ENCODE measurements at places on chromosomes 13 and 19.

DNA sequence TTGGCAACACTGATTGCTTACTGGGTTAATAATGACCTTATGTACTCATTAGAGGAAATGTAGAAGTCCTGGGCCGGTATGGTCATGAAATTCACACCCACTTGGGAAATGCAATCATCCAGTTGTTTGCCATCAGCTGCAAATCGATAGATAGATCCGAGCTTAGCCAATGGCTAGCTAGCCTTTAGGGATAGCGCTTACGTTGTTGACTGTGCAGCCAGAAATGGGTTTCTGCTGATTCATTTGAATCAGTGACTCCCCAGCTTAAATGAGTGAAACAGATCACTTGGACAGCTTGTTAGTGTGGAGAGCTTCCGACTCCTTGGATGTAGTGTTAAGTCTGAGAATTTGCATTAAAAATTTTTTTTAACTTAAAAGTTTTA, 11.8 kb downstream of the IL17D start:
- DNase-seq = no peak

GRCh38 chr19:28990522-28990921, 222.4 kb downstream of the UQCRFS1 start:
- no peak for DNase-seq

GRCh38 chr19:19006213-19006612, 27.1 kb downstream of the SUGP2 start:
- DNase-seq = no peak

GRCh38 chr13:32415019-32415418, 12.9 kb downstream of the N4BP2L1 start:
- peak; percentile 2 for DNase-seq

DNA sequence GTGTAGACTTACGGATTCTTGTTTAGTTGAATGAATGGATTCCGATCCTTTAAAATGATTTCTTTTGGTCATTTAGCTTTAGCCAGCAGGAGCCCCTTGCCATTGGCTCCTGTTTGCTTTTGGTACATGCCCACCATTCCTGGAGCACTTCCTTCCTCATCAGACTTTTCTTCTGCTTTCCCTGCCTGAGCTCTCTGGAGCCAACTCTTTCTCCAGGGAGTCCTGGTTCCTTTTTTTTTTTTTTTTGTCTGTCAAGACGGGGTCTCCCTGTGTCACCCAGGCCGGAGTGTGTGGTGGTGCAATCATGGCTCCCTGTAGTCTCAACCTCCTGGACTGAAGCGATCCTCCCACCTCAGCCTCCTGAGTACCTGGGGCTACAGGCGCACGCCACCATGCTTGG, 37.8 kb downstream of the SMARCA4 start:
- DNase-seq = peak; percentile 23

DNA sequence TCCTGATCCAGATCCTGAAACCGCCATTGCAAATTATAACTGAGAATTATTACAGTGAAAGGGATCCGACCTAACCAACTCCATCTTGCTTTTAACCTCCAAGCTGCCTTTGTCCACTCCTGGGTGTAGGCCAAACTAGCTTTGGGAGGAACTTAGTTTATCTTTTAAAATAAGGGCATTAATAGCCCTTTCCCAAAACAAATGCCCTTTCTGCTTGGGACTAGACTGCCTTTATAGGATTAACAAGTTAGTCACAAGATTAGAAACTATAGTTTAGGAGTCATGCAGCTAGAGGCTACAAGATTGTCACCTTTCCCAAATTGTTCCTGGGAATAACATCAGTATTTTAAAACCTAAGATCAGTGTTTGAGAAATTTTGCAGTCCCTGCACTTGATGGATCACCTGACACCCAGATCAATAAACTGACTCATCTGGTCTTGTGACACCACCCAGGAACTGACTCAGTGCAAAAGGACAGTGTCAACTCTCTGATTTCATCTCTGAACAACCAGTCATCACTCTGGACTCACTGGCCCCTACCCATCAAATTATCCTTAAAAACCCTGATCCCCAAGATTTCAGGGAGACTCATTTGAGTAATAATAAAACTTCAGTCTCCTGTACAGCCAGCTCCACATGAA, 4.1 kb upstream of the ZNF841 start:
- no peak for DNase-seq

- DNase-seq = no peak
Measured at GRCh38 chr13:80560609-80561008, 219.7 kb upstream of the SPRY2 start.

DNA sequence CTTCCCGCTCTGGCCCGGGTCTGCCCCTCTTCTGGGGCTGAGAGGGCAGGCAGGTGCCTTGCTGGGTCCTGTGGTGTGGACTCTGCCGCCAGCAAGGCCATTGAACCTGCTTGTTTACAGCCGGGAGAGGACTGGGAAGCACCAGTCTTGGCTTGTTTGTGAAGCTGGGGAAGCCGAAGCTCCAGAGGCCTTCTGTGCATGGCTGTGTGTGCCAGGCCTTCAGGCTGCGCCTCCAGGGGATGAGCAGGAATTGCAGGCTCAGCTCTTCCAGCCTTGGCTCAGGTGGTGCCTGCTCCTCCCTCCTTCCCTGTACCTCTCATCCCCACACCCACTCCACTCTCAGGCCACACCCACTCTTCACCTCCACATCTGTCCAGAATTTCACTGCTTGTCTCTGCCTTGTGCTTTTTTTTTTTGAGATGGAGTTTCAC, 17.5 kb downstream of the NDUFB7 start:
- DNase-seq = no peak

DNA sequence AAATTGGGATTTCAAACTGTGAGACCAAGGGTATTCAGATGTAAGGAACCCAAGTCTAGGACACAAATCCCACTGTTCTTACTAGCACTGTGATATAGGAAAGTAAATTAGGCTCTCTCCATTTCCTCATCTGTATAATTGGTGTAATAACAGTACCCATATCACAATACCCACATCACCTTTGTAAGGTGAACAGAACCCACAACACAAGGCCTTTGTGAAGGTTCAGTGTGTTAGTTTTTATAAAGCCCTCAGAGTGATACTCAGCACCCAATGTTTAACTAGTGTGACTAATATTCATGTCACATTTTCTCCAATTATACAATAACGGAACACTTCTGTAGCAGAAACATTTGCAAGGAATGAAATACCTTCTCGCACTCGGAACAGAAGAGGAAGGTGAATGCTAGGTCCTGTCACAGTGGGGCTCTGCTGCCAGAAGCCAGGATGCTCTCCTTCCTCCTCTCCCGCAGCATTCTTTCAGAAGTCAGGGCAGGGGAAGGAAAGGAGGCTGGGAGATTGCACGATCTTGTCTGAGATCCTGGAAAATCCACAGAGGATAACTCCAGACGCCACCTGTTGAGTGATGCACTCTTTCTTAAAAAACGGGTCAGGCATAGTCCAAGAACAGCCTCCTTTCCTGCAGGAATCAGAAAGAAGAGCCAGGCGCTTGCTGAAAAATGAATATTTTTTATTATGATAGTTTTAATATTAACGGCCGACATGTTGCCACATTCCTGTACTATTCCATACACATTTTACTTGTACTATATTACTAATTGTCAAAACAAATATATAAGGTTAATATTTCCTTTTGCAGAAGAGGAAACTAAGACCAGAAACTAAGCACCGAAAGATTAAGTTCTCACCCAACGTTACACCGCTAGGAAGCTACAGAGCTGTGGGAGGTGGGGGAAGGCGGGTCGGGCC, 762 bp downstream of the ZNF45 start:
- DNase-seq = no peak

GRCh38 chr19:52028780-52029123, 573 bp upstream of the ZNF614 start:
- no peak for DNase-seq

DNA sequence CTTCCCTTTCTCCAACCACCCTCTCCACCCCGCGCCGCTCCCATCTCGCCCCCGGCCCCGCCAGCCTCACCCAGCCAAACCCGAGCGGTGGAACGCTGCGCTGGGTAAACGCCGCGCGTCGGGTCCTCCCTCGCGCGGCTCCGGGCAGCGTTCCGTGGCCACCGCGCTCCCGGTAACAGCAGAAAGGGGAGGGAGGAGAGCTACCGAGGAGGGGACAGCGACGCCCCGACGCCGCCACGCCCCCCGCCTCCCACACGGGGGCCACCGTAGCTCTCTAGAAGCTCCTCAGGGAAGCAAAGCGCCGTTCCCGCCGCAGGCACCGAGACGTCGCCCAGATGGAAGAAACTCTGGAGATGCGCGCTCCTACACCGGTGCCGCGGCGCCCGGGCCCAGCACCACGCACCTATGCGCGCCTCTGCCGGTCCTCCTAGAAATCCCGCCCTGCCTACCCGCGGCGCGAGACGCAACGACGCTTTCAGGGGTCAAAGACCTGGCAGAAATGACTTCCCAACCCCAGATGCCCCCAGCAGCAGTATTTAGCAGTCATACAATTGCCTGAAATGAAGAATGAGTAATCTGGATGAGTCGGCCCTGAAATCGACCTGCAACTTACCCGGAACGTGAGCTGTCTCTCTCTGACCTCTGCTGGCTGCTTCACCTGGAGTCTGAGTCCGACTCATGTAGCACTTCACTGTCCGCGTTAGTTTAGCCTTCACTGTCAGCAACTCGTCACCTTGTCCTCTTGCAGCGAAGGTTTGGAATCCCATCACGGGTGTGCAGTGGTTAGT, at the start of gene RUBCNL:
Gene RUBCNL (minus strand): TSS at position 189 of the 788 bp plus-strand sequence. CDS start 14,777 bp downstream, outside the sequence.
- DNase-seq = peak; percentile 55

DNA sequence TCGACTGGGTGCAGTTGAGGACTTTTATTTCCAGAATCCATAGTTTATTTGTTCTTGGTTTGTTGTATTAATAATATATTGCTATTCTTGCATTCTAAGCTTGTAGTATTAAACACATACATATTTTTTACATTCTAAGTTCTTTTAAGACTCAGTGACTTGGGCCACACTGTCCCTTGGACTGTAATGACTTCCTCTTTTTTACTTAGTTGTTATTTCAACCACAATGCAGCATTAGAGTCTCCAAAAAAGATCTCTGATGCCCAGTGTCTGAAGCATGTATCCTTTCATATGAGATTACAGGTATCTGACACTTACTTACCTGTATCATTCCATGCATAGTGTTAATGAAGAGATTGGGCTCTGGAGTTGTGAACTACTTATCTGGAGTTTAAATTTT, 864.9 kb upstream of the PCDH20 start:
- no peak for DNase-seq

GRCh38 chr13:60118696-60119400, 44.9 kb downstream of the DIAPH3 start:
- DNase-seq = no peak

- no peak for DNase-seq
Measured at GRCh38 chr19:7397687-7398086, 49.0 kb downstream of the ARHGEF18 start.

DNA sequence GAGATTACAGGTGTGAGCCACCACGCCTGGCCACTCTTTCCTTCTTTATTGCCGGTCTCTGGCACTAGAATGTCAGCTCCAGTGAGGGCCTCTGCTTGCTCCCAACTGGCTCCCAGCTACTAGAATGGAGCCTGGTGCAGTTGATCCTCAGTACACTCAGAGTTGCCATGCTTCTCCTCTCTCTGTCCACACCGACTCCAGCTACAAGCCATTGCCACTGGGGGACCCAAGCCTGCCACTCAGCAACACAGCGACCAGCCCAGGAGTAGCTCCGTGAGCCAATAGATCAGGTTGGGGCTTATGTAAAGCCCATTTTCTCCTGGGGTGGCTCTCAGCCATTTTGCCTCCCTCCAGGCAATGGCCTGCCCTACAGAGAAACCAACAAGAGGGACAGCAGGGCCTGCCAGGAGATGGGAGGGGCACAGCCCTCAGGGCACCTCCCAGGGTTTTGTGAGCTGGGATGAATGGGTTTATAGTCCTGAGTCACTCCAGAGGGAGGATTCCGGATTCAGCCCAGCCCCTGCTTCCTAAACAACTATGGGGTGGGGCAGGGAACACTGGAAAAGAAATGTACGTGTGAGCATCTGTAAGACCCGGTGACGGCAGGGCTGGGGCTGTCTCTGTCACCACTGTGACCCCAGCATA, 36.5 kb downstream of the OPA3 start:
- no peak for DNase-seq

GRCh38 chr13:111051041-111051725, 63.9 kb upstream of the ARHGEF7 start:
- DNase-seq = no peak

DNA sequence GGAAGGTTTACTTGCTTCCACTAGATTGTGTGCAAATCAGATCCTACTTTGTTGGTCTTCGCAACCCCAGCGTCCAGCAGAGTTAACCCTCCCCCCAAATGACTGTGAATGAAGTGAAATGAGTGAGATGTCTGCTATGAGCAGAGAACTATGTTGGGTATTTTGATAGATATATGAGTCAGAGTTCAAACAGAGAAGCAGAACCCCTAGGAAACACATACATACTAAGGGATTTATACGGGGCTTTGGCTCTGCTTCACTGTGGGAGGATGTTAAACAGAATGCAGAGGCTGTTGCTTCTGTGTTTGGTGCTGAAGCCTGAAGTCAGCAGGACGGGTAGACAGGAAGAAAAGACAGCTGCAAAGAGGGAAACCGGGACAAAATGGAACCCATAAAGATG, 197.0 kb downstream of the MZT1 start:
- DNase-seq = no peak

DNA sequence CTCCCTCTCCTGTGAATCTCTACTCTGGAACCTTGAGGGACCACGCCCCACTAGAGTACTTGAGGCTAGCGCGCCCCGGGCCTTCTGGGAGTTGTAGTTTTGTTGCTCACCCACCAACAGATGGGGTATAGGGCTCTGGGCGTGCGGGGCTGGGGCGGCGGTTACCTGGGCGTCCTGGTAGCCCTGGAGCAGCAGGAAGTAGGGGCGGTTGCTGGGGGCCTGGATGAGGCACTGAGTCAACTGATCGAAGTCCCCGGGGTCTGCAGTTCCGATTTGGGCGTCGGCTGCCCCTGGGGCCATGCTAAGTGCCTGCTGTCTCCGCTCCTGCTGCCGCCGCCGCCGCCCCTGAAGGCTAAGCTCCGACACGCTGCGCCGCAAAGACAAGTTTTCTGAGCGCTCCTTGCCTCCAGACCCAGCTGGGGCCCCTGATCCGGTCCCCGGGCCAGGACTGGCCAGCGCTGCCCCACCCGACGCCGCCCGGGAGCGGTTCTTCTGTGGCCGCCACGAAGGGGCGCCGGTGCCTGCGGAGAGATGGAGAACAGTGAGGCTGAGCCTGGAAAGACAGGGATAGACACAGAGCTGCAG, 5.3 kb downstream of the RASIP1 start:
- DNase-seq = no peak

DNA sequence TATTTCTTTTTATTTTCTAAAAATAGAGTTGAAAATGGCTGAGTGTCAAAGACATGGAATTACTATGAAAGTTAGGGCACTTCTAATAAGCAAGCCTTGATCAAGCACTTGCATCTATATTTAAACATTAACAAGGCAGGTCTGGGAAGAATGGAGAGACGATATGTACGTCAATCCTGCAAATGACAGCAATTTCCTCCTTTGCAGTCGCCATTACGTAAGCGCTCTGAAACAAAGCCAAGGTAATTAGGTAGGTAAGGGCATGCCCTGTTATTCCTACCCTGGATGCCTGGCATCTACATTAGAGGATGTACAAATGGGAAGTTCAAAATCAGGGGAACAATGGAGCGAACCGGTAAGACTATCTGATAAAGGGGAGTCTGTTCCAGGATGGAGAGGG, 664.0 kb upstream of the ARGLU1 start:
- DNase-seq = no peak

GRCh38 chr19:13094106-13094504, 8.6 kb downstream of the LYL1 start:
- DNase-seq = no peak

Measured in inflammatory macrophage (primary cell).